ENCODE measurements at places on chromosomes 3 and 15.

DNA sequence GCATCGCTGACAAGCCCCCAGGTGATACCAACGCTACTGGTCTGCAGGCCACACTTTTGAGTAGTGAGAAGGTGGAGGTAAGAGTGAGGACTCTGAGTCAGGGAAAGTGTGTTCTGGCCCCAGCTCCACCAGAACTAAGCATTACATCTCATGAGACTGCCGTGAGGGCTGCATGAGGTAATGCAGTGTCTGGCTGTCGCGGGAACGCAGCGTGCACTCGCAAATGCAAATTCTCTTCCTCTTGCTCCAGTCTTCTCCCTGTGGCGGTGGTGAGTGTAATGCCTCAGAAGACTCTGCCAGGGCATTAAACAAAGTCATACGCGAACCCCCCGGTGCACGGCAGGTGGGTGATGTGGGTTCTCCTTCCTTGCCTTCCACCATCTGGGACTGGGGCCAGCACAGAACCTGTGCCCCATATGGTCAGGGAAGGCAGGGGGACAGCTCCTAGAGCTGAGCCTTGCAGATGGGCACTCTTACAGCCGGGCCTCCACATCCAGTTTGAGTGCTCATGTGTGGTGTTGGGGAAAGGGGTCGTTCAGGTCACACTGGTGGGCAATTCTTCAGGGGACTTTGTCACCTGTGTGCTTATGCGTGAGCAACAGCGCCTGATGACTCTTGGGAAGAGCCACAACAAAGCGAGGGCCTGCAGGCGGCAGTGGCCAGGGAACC lies 175.8 kb downstream of the XXYLT1 start:
- no peak for DNase-seq

DNA sequence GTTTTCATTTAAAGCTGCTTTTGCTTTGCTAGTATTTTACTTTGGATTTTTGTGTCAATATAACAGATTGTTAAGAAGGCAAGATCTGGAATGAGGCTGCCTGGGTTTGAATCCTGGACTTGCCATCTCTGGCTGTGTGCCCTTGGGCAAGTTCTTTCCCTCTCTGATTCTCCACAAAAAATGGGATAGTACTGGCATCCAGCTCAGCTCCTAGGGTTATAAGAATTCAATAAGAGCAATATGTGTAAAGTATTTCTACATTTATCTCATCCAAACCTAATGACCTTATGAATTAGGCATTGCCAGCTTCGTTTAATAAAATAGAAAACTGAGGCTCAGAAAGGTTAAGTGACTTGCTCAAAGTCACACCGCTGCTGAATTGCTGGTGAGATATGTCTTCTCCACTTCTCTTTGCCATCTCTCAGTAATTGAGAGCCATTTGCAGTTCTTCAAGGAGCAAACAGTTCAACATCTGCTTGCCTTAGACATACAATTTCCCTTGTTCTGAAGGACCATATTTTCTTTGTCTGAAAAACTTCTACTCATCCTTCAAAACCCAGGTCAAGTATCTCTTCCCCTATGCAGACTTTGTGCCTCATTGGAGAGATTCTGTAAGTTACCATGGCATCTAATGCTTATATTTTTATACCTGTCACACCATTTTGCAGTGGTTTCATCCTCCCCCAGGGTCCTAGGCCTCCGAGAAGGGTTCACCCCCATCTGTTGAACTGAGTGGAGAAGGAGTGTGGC lies 80.8 kb upstream of the TLE3 start:
- DNase-seq: no peak

GRCh38 chr3:67458896-67459530 lies 195.4 kb downstream of the SUCLG2 start:
- no peak for DNase-seq

DNA sequence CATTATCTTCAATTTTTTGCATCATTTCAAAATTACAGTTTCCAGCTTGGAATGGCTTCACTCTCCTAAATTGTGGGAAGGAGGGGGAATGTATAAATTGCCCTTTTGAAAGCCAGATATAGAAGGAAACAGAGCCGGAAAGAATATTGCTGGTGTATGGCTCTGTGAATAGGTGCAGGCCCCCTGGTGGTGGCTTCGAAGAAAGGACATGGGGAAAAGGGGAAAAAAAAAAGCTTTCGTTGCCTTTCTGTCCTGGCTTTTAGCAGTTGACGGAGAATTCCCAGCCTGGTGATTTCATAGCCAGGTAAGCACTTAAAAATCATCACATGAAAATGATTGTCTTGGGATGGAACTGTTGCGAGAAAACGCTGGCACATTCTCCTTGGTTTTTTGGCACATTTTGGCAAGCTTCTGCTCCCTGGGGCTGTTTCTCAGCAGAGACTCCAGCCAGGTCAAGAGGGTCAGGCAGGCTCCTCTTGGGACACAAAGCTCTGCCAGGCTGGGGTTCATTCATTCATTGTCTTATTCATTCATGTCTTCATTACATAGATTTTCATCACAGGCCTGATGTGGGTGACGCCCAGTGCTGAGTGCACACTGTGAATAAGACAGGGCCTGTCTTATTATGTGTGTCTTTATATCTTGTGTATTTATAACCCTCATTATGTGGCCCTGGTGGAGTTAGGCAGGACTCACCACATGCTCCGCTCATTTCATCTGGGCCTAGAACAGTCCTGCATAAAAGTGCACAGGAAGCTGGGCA lies 300.0 kb upstream of the TPM1 start:
- no peak for DNase-seq

DNA sequence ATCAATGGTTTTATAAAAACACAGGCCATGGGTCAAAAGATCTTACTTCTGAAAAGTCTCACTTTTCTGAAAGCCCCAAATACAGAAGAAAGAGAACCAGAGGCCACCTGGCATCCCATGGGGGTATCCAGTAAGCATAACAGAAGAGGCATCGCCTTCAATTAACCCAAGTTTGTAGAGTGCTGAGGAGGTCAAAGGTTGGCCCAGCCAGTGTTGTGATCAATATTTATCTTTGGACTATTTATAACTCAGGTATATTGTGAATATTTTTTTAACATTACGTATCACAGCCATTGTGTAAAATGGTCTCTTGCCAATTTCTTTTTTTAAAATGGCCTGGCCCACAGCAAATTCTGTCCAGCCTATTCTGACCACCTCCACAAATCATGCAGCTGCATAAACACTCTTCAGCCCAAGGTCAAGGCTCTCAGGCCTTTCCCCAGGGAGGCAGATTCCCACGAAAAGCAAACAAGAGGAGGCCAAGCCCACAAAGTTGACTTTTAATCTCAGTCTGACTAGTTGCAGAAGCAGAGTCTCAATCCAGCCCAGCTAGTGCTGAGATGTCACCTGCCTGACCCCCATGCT lies 26.2 kb upstream of the SPTBN5 start:
- DNase-seq: no peak

DNA sequence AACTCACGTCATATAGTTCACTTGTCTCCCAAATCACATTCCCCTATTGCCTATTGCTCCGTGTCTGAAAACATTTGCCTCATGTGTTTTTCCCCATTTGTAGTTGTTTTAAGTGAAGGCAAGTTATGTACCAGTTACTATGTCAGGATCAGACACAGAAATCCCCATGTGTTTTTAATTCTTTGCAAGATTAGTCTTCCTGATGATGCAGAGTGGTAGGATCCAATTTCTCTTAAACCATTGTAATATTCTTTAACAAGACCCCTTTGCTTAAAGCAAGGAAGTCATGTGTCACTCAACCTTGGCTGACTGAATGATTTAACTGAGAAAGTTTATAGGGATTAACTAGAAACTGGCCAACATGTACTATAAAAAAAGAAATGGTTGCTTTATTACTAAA lies 164.4 kb downstream of the OPA1 start:
- DNase-seq: no peak

DNA sequence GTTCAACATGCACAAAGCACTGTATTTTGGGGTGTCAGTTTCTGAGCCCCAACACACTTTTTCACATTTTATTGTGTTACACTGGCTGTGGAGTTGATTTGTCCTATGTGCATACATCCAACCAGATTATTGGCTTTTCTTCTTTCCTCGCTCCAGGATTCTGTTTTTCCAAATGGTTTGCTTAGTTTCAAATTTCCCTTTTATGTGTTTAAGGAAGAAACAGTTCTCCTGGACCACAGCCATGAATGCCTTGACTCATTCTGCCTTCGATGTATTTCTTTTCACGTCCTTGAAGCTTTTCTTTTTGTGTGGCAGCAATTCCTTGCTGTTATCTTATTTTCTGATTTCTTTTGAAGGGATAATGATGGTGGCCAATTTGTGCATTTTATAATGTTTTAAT lies 53.8 kb downstream of the CACNA2D3 start:
- DNase-seq: no peak

GRCh38 chr15:93265111-93265556 lies 176.1 kb upstream of the RGMA start:
- no peak for DNase-seq

GRCh38 chr15:62209821-62210220 lies 44.7 kb upstream of the C2CD4B start:
- DNase-seq: no peak

DNA sequence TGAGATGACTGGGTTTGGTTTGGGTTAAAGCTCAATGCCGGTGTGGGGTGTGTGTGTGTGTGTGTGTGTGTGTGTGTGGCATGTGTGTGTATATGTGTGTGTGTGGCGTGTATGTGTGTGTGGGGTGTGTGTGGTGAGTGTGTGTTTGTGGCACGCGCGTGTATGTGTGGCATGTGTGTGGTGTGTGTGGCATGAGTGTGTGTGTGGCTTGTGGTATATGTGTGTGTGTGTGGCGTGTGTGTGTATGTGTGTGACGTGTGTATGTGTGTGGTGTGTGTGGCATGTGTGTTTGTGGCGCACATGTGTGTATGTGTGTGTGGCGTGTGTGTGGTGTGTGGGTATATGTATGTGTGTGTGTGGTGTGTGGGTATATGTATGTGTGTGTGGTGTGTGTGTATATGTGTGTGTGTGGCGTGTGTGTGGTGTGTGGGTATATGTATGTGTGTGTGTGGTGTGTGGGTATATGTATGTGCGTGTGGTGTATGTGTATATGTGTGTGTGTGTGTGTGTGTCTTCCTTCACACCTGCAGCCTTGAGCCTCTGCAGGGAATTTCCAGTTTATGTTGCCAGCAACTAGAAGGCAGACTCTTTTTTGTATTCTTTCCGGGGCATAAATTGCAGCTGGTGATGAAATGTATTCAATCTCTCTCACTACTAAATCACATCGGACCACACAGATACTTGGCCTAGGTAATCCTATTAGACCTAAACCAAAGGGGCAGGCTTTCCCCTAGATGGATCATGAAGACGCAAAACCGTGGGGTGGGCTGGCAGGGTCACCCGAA lies 34.8 kb downstream of the CHRD start:
- no peak for DNase-seq

All from activated CD8-positive, alpha-beta memory T cell treated with anti-CD3 and anti-CD28 coated beads for 48 hours (primary cell).